GM10248 (cell line): ENCODE measurements at places on chromosomes 2 and 18.

GRCh38 chr2:181954538-181954883, 31.1 kb upstream of the PPP1R1C start:
- DNase-seq, result no peak

DNA sequence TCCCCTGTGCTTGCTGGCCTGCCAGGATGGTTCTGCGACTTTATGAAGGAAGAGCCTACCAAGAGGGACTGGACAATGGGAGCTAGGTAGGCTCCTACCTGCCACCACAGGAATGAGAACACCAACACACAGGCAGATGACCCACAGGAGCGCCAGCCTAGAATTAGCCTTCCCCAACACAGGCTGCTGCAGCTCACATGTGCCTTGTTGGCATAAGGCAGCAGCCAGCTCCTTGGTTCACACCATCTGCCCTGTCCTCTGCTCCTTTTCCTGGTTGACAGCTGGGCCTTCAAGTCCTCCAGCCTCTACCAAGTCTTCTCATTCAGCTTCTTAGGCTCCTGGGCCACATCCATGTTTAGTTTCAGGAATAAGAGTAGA, 705.4 kb upstream of the RAB6C start:
- DNase-seq, result no peak

- no peak for DNase-seq
Measured at GRCh38 chr18:46619559-46619958, 37.5 kb downstream of the LOXHD1 start.

DNA sequence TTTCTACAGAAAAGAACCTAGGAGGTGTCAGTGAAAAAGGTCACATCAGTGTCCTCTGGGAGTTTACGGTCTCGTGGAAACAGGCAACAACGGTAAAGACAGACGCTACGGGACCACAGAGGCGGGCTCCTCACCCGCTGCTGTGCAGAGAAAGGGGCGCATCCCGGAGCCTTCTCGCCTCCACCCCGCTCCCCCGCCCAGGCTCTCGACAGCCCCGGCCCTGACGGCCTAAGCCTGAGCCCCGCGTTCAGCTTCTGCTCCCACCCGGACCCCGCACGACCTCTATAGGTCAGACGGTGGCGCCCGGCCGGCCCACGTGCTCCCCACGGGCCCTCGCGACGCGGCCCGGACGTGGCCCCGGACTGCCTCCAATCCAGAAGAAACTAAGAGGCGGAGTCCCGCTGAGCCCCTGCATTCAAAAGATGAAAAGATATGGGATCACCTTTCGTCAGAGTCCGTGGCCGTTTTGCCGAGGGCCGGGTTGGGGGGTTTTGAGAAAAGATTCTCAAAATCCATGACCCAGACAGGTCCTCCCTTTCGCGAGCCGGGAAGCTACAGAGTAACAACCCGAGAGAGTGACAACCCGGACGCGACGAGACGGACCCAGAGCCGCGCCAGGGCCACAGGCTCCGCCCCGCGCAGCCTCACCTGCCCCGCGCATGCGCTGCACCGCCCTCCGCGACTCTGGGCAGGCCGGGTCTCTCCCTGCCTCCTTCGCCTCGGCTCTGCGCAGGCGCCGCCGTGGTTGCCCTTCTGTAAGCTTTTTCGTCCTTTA, at the start of gene ZC3H8:
TSS of gene ZC3H8 (minus strand) at position 577 of the 775 bp plus-strand sequence. CDS start at position 516, 61 bp downstream.
- peak; percentile 100 for DNase-seq

- no peak for DNase-seq
Measured at GRCh38 chr2:214676421-214677089, 132.9 kb downstream of the BARD1 start.

- no peak for DNase-seq
Measured at GRCh38 chr2:132550946-132551345, 119.1 kb downstream of the LYPD1 start.

GRCh38 chr2:212477571-212477970, 61.0 kb downstream of the ERBB4 start:
- DNase-seq, result no peak

- no peak for DNase-seq
Measured at GRCh38 chr18:59155153-59155552, 15.5 kb downstream of the SEC11C start.

GRCh38 chr2:136766073-136766404, 694 bp downstream of the THSD7B start:
- DNase-seq, result peak; percentile 19

DNA sequence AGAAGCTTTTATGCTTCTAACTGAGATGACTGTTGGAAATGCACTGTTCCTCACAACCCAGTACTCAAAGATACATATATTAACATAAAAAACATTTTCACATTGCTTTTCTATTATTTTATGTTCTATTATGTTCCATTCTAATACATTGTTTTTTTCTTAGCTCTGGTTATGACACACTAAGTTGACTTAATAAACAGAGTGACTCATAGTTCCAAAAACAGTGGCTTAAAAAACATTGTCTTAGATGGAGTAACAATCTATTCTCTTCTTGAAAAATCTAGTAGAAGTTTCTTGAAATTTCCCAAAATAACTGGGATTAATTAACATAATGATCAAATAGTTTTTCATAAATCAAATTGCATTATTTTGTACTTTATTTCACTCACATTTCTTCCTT, 328.2 kb upstream of the LRATD1 start:
- no peak for DNase-seq

- no peak for DNase-seq
Measured at GRCh38 chr2:46674488-46674887, 195.1 kb downstream of the TMEM247 start.

DNA sequence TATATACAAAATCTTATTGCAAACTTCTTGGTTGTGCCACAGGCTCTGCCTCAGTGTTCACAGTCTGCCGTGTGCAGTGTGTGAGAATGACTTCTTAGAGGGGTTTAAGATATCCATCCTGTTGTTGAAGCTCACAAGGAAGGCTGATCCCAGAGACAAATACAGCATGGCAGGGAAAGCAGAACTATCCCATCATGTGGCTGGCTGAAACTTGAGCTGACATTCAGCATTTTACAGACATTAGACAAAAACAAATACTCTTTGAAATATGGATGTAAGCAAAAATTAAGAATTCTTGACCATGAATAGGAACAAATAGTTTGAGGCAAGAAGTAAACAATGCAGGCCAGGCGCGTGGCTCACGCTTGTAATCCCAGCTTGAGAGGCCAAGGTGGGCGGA, 12.9 kb upstream of the PUM2 start:
- no peak for DNase-seq

DNA sequence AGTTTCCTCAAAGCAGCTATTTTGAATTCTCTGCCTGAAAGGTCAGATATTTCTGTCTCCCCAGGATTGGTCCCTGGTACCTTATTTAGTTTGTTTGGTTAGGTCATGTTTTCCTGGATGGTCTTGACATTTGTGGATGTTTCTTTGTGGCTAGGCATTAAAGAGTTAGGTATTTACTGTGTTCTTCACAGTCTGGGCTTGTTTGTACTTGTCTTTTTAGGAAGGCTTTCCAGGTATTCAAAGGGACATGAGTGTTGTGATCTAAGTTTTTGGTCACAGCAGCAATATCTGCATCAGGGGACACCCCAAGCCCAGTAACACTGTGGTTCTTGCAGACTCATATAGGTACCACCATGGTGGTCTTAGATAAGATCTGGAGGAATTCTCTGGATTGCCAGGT, 11.8 kb downstream of the MYO3B start:
- no peak for DNase-seq

- DNase-seq, result no peak
Measured at GRCh38 chr2:198214114-198214596, 409.8 kb downstream of the PLCL1 start.

DNA sequence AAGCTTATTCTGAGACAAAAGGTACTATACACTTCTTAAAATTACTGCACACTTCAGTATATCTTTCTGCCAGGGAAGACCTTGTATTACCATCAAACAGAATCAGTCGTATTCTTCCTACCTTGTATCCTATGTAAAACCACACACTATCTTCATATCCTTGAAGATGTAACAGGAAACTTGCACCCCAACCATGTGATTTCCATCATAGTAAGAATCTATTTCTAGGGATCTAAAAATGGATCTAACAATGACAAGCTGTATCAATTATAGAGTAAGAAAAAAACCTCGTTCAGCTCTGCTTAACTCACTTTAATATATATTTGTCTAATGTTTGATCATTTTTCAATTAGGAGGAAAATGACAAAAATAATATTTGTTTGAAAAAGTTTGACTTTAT, 60.2 kb downstream of the WDR75 start:
- no peak for DNase-seq
